ENCODE measurements at places on chromosomes 2 and 18. TPM values are rescaled to one million over a fixed set of nuclear protein-coding genes. Genes with fewer than 3 reads are reported as not detected.

Gene APLF
- total RNA-seq, result 4.5 TPM

Gene VIT
- total RNA-seq, result 2.2 TPM

Gene SERPINB4
- total RNA-seq, result not detected

Gene IL1R2
- not detected for total RNA-seq

Gene SULT1C2
- not detected for total RNA-seq

Gene HJURP
- 42.0 TPM for total RNA-seq
